Globus pallidus (tissue), 1 donor: ENCODE measurements at places on chromosomes 5 and 9.

- no peak for DNase-seq
Measured at GRCh38 chr9:80784647-80785046, 904.7 kb downstream of the TLE1 start.

GRCh38 chr9:127847833-127848755, 6.4 kb downstream of the ENG start:
- no peak for DNase-seq

- DNase-seq: peak; percentile 85
Measured at GRCh38 chr9:127154390-127155191, 32.2 kb upstream of the ANGPTL2 start.

GRCh38 chr5:138037907-138038633, 5.2 kb upstream of the FAM13B start:
- peak; percentile 56 for DNase-seq

- no peak for DNase-seq
Measured at GRCh38 chr5:406041-406440, 36.9 kb upstream of the EXOC3 start.

- peak; percentile 63 for DNase-seq
Measured at GRCh38 chr9:96327694-96328352, 25.8 kb upstream of the HSD17B3 start.

DNA sequence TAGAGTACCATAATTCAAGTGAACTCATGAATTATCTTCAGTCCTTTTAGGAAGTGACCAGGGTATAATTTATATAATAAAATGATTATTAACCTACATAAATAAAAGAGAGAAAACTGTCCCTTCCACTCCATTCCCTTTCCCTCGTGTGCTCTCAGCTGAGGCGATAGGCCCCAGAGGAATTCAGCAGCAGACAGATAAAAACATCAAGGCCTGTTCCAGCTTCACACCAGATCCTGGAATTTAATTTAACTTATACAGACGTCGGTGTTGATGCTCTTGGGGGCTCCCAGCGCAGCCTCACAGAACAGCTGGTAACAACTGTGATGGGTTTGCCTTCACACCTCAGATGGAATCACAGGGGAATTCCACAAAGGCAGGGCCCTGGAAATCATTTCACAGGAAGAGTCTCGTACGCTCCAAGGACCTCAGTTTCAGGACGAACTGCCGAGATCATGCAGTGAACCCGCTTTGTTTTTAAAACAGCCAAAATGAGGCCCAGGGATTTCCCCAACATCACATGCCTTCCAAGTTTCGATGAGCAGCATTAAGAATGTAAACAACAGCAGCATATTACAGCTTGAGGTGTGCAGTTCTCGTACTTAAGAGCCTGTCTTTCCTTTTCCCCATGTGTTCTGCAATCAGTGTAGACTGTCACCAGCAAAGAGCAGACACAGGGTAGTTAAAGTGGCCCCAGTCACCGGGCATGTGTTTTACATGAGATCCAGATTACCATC, 73.6 kb upstream of the ALDH1B1 start:
- DNase-seq: no peak

GRCh38 chr5:67366276-67366675, 169.7 kb upstream of the CD180 start:
- no peak for DNase-seq

DNA sequence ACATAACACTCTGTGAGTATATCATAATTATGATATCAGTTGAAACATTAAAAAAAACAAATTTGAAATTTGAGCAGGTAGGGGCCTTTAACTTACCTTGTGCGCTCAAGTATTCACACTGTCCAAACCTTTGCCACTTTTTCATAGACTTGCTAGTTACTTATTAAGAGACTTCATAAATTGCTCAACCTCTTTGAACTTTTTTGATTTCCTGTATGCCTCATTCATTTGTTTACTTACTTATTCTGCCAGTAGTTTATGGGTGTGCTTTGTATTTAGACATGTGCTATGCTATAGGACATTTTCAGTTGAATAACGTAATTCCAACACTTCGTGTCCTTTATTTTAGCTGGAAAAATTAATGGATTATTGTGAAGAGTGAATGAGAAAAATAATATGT, 204.8 kb downstream of the HCN1 start:
- DNase-seq: no peak

DNA sequence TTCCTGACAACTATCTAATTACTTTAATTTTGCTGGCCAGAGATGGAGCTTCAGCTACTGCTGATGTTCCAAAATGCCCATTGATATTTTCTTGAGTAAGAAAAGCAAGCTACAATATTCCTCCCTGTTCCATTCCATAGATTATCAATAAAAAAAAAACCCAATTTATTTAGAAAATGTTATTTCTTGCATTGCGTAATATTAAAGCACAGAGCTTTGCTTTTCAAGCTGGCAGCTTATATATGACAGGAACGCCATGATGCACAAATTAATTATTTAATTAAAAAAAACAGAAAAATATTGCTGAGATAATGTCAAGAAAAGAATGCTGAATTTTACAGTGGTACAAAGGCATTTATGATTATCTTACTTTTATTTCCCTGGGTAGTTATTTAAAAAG, 47.9 kb downstream of the TRPM3 start:
- no peak for DNase-seq

GRCh38 chr5:115594128-115595047, 7.9 kb downstream of the TICAM2 start:
- no peak for DNase-seq

DNA sequence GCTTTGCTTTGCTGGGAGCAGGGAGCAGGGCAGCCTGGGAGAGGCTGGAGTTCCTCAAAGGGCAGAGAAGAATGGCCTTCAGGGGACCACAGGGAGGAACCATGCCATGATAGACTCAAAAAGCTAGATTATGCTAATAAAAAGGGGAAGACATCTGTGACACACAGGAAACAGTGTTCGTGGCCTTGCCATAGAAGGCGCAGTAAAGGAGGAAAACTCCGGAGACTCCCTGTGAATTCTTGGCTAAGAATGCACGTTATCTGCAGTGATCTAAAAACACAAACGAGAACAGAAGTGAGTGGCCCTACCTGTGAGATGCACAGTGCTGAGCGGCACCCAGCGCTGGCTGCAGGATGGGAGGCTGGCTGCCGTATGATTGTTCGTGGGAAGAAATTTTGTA, 15.9 kb upstream of the LTC4S start:
- DNase-seq: no peak

DNA sequence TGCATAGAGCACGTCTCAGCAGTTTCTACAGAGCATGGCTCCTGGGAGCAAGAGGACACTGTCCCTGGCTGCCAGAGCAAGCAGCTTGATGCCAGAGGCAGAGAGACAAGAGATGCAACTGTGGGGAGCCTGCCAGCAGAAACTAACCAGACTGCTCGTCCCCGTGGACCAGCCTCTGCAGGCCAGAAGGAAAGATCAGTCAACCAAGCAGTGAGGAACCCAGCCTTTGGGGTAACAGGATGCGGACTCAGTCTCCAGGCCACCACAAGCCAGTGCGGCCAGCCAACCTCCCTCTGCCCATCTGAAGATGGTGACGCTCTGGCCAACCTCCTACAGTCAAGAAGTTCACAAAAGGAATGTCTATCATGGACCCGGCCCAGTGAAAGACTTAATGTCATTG, 3.7 kb downstream of the SURF4 start:
- DNase-seq: no peak

GRCh38 chr5:144198386-144198785, 27.7 kb downstream of the KCTD16 start:
- DNase-seq: no peak

- peak; percentile 70 for DNase-seq
Measured at GRCh38 chr9:129938291-129938979, 103.2 kb downstream of the USP20 start.

DNA sequence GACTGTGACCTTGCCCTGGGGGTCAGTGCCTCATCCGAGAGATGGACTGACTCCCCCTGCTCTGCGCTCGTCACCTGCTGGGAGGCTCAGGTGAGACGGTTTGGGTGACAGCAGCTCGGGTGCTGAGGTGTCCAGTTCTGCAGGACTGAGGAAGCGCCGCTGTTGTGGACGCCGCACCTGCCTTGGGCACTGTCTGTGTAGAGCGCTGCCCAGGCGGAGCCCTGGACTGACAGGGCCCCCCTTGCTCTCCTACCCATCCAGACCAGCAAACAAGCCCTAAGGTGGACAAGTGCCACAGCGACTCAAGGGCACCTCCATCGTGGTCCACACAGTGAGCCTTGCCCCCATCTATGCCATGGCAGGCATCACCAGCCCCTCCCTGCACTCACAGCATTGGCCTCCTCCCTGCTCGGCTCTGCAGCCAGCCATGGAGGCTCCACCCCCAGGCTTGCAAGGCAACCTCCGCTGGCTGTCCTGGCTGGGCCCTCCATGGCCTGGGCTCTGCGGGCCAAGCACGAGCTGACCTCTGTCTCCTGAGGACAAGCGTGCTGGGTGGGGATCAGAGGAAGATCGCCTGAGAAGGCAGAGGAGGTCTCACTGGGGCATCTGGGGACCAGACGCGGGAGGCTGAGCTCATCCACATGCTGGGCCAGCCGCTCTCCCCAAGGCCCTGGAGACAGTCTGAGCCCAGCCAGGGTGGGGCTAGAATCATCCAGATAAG, 87.1 kb upstream of the COL5A1 start:
- DNase-seq: no peak

DNA sequence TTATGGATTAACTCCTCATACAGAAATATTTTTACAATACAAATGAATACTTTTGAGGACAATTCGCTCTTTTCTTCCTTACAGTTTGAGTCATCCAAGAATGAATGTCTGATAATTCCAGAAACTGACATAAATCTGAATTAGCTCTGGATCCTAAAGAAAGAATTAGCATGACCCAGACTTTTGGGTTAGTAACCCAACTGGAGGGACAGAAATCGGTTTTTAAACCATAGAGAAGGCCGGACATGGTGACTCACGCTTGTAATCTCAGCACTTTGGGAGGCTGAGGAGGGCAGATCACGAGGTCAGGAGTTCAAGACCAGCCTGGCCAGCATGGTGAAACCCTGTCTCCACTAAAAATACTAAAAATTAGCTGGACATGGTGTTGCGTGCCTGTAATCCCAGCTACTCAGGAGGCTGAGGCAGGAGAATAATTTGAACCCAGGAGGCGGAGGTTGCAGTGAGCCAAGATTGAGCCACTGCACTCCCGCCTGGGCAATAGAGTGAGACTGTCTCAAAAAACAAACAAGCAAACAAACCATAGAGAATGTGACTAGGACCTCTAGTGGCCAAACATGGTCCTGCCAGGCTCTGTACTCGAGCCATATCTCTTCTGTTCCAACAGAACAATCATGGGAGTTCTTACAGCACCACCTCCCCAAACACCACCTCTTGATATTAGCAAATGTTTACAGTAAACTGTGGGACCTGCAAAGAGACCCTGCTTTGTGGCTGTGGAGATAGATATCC, 44.8 kb downstream of the LURAP1L start:
- DNase-seq: no peak

GRCh38 chr5:136734628-136735027, 369.3 kb upstream of the TRPC7 start:
- peak; percentile 10 for DNase-seq

- no peak for DNase-seq
Measured at GRCh38 chr5:96714951-96715451, 52.8 kb downstream of the CAST start.

DNA sequence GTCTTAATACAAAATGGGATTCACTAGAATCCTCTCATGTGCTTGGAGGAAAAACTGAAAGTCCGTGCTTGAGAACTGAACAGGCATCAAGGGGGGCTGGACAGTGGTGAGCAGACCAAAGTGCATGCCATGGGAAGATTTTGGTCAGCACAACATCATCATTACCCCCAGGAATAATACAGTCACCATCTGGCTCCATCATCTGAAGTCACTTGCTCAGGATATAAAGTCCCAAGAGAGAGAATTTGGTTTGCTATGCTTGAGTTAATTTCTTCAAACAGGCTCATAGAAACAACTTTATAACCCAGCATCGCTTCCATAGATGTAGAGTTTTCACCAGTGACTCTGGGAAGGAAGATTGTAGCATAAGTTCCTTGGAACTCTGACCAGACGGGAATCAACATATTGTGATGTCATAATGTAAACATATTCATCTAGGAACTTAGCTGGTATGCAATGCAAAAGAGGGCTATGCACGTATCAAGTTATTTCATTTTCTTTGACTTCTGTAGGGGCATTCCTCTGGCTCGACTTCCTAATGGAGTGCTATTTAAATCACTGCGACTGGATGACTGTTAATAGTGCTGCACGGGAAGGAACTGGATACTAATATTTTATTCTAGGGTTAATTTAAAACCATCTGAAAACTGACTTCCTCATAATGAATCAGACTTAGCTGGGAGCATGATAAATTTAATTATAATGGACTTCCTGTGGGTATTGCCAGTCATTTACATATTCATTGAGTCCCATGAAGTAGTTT, 145.2 kb downstream of the MTRR start:
- DNase-seq: no peak

GRCh38 chr9:6096821-6097220, 81.4 kb upstream of the RANBP6 start:
- no peak for DNase-seq

GRCh38 chr9:19754921-19755320, 33.9 kb downstream of the SLC24A2 start:
- no peak for DNase-seq

DNA sequence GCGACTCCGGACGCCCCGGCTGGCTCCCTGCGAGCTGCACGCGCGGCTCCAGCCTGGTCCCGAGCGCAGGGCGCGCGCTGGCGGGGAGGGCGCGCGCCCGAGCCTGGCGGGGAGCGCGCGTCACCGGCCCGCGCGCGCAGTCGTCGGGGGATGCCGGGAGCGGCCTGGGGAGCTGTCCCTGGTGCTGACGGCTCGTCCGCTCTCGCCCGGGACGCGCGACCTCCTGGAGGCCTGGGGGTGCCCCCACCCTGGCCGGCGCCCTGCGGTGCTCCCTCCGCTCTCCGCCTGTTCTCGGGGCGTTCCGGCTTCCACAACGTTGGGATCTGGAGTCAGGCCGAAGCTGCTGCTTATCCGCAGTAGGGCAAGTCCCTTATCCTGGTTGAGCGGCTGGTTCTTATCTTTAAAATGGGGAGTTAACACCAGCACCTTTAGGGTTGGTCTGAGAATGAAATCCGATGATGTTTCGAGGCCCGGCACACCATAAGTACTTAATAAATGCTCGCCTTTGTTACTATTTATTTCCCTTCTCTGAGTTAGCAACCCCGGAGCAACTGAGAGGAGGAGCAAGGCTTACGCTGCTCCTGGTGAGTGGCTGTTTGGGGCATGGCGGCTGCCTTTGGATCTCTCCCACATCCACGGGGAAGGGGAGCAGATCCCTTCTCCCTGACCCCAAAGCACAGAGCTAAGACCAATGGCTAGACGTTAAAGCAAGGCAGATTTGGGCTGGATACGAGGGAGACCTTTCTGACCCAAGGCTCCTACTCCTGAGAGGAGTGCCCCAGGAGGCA, at the start of gene FAM163B:
FAM163B (minus strand) TSS at position 79 of the 788 bp plus-strand sequence. CDS start 29,166 bp downstream, outside the sequence.
- peak; percentile 20 for DNase-seq
